Cerebellum (tissue), 4 donors: ENCODE measurements at places on chromosomes 6 and 20. TPM values are rescaled to one million over a fixed set of nuclear protein-coding genes. Genes with fewer than 3 reads are reported as not detected.

B3GAT2 gene
- 17.2 TPM for total RNA-seq

C6orf15 gene
- not detected for total RNA-seq

RBBP8NL gene
- not detected for total RNA-seq

GPR63 gene
- 9.2 TPM for total RNA-seq

SPATA25 gene
- total RNA-seq: 2.5 TPM

VGLL2 gene
- not detected for total RNA-seq

KIF16B gene
- total RNA-seq: 12.5 TPM

OVOL2 gene
- total RNA-seq: not detected

BEND6 gene
- total RNA-seq: 12.6 TPM

HLA-DQB2 gene
- total RNA-seq: not detected

HLA-DMB gene
- 1.5 TPM for total RNA-seq

GRCh38 chr6:36970892-36971842 is 14.8 kb downstream of the MTCH1 start:
- DNase-seq: no peak

DNA sequence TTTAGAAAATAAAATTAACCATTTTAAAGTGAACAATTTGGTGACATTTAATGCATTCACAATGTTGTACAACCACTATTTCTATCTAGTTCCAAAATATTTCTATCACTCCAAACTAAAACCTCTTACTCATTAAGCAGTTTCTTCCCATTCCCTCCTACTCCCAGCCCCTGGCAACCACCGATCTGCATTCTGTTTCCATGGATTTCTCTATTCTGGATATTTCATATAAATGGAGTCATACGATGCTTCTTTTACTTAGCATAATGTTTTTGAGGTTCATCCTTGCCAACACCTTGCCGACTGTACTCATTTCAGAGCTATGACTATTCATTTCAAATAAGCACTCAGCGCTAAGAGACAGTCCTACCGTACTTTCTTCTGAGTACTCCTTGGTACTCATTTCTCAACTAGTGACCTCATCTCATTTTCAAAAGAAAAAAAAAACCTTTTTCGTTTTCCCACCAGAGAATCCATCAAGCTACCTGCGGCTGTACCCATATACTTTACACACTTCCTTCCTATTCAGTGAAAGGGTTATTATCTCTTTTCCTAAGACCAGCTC is 259.2 kb downstream of the UTRN start:
- DNase-seq: no peak

DNA sequence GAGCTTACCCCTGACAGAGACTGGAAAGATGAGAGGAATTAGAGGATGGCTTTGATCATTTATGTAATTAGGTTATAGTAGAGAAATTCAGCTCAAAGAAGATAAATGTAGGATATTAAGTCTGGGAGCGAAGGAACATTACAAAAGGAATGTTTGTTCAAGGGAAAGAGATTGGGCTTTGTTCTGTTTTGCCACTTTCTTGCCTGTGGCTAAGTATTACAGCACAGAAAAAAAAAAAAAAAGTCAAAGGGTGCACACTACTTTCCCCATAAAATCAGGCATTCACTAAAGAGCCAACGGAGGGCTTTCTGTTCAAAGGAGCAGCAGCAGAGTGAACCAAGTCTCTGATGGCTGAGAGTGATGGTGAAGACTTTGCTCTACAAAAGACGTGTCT is 5.0 kb upstream of the HDDC2 start:
- DNase-seq: no peak

DNA sequence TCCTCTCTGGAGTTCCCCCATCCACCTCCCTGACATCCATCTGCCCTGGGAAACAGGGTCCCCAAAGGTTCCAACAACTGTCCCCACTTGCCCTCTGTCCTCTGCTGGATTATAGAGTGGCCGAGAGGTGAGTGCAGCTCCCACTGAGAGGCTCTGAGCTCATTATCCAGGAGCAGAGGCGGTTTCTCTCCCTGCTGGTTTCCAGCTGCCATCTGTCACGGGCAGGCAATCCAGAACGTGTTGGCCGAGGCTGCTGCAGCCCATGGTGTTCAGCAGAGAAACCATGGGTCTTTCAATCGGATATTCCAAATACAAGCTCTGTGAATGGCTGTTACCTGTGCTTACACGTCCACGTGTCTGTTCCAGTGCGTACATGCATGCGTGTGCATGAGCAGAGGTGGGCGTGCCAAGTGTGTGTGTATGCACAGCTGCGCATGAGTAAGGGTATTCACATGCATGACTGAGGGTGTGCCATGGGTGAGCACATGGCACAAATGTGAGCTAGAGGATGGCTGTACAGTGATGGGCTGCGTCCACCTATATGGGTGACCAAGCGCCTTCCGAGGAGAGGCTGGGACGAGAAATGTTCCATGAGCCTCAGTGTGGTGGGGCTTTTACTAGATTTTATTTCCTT is 183.7 kb upstream of the PMEPA1 start:
- DNase-seq: no peak

DNA sequence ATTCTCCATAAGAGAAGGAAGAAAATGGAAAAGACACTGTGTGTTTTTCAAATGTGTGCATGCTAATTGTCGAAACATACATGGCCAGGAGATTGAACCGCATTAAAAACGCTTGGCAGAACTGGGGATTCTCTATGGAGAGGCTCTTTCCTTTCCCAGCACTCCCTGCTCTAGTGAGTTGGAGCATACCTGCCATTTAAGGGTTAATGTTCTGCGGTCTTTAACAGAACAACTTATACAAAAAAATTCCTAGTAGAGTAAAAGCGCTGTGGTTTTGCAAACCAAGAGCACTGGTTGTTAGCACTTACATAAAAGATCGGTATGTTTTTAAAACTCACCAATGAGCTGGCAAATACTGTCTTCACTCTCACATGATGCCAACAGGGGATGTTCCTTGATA is 1.5 kb downstream of the TAGAP start:
- no peak for DNase-seq

GRCh38 chr6:101232961-101233360 is 160.5 kb upstream of the GRIK2 start:
- peak; percentile 40 for DNase-seq

- no peak for DNase-seq
Observed at GRCh38 chr6:55632953-55633352, 54.0 kb upstream of the HMGCLL1 start.

DNA sequence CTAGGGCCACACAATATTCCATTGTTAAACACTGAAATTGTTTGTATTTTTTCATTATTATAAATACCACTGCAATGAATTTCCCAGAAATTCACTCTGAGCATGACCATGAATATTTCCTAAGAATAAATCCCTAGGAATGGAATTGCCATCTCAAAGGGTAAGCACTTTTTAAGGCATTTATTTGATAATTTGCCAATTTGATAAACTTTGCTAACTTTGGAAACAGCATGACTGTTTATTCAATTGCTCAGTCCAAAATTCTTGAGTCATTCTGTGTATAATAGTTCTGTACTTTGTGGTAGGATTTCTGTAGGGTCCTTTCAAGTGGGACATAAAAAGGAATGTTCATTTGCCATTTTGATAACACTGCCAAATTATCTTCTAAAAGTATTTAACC is 44.2 kb upstream of the TOX2 start:
- no peak for DNase-seq

- DNase-seq: peak; percentile 6
Observed at GRCh38 chr6:140051521-140052512, 677.4 kb upstream of the CITED2 start.

GRCh38 chr20:52998268-52998667 is 26.1 kb downstream of the TSHZ2 start:
- DNase-seq: no peak

- DNase-seq: no peak
Observed at GRCh38 chr6:35474131-35474941, 6.1 kb downstream of the RPL10A start.

DNA sequence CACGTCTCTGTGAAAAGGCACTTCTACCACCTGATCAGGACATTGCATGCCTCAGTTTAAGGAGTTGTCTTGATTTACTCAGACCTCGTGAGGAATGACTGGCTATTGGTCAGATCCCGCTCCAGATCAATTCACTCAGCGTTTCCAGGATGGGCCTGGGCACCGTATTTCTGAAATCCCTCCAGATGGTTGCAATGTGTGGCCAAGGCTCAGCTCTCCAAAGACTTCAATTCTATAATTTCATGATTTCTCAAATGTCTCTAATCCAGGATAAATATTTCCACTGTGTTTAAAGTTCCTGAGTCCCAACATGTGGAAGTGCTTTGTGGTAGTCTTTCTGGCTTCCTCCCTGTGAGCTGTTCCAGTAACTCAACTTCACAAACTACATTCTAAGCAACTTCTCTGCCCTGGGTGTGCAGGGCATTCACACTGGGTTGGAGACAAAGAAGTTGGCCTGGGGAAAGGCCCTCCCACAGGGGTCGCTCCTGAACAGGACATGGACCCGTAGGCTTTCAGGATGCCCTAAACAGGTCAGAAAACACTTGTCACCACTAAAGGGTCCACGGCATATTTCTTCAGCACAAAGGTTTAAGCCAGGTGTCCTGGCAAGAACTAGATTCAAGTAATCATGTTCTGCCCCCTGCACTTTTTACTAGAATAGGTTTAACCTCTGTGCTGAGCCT is 212.1 kb downstream of the WDR27 start:
- DNase-seq: no peak

GRCh38 chr6:42454428-42454791 is 2.7 kb upstream of the TRERF1 start:
- DNase-seq: peak; percentile 12

DNA sequence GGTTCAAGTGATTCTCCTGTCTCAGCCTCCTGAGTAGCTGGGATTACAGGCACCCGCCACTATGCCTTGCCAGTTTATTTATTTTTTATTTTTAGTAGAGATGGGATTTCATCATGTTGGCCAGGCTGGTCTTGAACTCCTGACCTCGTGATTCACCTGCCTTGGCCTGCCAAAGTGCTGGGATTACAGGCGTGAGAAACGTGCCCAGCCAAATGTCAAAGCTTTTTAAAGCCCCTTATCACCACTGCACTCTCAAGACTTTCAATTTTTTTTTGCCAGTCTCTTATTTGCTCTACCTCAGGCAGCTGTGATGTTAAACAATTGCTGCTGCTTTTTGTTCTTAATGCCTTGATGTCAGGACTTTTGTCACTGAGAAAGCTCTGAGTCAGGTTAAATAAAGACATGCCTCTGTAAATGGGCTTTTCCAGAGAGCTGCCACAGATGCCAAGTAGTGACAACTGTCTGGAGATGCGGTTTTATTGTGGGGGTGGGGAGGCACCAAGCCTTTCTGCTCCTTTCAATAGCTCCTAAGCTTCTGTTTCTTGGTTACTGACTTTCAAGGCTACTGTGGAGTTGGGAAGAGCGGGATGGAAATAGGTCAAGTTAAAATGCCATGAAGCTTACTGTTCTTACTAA is 29.2 kb downstream of the RSPH3 start:
- DNase-seq: no peak
